NCI-H1436 treated with DMSO at 0.1 percent for 48 hours (cell line): ENCODE measurements at places on chromosomes 2 and 18.

GRCh38 chr2:184654945-184655344 lies 56.6 kb downstream of the ZNF804A start:
- no peak for DNase-seq

GRCh38 chr2:176130957-176131847 lies 1.7 kb downstream of the HOXD8 start:
- no peak for DNase-seq

GRCh38 chr2:226362980-226363379 lies 436.6 kb downstream of the IRS1 start:
- no peak for DNase-seq

DNA sequence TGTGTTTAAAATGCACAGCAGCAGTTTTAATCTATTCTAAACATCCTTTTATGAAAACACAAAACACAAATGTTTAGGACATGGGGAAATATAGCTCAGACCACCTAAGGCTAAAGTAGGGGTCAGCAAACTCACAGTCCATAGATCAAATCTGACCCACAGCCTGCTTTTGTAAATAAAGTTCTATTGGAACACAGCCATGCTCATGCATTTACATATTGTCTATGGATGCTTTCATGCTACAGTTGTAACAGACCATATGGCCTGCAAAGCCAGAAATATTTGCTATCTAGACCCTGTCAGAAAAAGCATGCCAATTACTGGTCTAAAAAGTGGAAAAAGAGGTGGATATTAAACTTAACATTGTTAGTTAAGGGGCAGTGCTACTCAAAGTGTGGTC lies 1105.4 kb upstream of the KLHL29 start:
- no peak for DNase-seq

DNA sequence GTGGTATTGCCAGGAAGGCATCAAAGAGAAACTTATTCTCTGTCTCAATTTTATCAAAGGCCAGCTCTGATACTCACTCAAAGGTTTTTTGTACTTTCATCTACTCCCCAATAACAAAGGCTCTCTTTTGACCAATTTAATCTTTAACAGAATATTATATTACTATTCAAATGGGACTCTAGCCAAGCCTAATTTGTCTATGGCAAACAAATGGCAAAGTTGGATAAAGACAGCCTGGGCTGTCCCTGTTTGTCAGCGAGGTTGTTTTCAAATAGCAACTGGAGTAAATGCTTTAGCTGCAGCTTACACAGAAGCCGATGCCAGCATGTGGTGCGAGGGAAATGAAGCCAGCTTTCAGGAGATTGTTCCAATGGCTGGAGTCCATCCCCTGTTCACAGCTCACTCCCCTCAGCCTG lies 80.1 kb upstream of the CTNNA2 start:
- no peak for DNase-seq

- DNase-seq, result no peak
Observed at GRCh38 chr2:14831458-14831857, 198.9 kb downstream of the LRATD1 start.

GRCh38 chr2:184877909-184878308 lies 279.6 kb downstream of the ZNF804A start:
- DNase-seq, result no peak

DNA sequence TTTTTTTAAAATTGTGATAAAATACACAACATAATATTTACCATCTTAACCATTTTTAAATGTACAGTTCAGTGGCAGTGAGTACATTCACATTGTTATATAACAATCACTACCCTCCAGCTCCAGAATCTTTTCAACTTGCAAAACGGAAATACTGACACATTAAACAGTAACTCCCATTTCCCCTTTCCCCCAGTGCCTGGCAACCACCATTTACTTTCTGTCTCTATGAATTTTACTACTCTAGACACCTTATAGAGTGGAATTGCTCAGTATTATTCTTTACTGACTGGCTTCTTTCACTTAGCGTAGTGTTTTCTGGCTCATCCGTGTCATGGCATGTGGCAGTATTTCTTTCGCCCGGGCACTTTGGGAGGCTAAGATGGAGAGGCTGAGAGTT lies 32.6 kb downstream of the FASTKD2 start:
- no peak for DNase-seq

DNA sequence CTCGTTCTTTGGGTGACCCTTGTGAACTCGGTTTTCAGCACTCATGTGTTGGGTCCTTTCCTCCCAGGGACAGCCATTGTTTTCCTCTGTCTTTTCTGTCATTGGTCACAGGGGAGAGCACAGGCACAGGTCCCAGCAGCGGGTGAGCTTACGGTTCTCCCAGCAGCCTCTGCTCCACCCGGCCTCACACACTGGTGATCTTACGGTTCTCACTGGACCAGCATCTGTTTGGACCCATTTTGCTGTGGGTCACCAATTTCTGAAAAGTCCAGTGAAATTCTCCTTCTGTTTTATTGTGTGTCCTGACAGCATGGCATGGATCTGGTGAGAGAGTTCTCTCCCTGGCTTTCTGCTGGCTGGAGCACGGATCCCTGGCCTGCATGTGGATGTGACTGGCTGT lies 49.8 kb upstream of the ANKRD62 start:
- DNase-seq, result no peak

DNA sequence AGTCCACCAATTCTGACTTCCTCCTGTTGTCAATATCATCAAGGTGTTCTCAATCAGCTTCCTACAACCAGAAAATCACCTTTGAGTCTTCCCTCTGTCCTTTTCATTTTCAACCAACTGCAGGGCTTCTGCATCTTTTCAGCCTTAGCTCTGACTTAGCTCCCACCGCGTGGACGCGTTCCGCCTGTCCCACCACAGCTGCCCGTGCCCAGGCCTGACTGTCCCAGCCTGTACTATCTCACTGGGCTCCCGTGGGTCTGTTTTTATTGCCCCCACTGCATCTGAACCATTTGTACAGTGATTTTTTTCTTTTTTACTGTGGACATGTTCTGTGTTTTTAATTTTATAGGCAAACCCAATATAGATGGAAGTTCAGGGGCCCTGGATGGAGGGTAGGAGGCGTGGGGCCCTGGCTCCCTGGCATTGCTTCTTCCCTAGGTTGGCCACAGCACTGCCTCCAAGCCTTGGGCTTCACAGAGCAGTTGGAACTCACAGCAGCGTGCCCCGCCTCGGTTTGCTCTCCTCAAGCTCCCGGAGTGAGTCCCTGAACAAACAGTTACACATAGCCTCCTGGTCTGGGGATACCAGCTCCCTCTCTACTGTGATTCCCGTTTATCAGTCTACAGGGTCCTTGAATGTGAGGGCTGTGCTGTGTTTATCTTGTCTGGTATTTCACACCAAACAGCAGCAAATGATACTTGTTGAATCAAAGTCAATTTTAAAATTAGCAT lies 280.6 kb upstream of the PXDN start:
- DNase-seq, result no peak

- peak; percentile 57 for DNase-seq
Observed at GRCh38 chr2:234500394-234501006, 3.6 kb upstream of the ARL4C start.

DNA sequence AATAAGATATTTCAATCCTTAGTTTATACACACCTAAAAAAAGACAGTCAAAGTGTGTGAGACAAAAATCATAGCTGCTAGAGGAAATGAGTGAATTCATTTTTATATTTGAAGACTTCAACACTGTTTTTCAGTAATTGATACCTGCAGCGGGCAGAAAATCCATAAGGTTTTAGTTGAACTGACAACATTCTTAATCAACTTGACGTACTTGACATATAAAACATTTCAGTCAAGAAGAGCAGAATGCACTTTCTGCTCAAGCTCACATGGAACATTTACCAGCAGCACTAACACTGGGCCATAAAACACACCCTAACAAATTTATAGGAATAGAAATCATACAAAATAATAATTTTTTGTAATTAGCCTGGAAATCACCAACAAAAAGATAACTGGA lies 959.6 kb upstream of the SOX11 start:
- no peak for DNase-seq

DNA sequence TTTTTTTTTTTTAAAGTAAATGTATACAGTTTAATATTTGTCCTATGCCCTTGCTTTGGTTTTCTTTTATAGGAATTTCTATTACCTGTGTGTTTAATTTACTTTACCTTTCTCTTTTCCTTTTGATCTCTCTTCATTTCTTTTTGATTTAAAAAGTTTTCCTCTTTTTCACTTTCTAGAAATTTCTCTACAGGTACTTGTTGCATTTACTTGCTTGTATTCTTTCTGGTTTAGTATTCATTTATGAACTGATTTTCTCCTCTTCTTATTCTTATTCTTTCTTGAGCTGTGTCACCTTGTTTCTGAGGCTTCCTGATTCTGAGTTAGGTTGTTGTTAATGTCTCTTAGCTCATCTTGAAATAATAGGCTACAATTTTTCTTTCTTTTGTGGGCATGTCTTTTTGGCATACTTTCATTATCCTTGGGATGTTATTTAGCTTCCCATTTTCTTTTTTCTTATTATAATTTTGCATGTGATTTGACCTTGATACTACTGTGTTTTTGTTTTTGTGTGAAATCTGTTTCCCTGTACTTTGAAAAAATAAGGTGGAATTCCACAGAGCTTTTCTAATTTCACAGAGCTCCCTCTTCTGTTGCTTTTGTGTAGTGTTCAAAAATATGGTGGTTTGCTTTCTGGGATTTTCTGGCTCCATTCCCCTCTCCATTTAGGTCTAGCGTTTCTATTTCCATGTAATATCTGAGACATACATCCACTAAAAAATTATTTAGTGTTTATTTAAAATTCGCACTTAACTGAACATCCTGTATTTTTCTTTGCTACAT lies 25.5 kb upstream of the ALMS1 start:
- DNase-seq, result no peak

DNA sequence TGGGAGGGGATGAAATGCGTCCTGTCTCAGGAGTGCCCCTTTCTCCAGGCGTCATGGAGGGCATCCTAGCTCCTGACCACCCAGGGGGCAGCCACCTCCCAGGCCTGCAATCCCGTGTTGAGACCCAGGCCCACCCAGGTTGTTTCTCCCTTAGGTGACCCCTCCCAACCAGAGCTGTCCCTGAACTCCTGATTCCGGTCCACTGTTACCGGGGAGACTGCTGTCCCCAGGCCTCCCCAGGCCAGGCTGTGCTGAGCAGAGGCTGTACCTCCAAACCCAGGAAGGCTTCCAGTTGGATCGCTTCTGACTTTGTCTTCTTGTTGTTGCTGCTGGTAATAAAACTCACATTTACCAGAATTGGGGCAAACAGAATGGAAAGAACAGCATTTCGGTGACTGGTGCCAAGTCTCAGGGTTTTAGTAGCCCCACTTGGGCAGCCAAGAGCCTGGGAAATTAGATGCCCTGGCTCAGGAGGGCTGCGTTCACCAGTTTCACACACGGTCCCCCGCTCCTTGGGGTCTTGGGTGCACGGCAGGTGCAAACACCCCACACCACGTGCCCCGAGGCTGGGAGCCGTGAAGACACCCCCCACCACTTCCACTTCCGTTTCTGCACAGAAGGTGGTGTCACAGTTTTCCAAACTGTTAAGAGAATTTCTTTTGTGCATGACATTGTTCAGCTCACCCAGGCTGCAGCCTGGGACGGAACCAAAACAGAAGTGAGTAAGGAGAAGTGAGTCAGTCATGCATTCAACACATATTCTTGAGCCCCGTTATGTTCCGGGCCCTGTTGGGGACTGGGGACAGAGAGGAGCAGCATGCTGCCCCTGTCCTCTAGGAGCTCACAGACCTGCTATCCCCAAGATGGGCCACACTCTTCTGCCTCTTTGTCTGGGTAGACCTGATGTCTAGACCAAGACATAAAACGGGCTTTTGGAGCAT lies 29.4 kb downstream of the ITM2C start:
- no peak for DNase-seq

GRCh38 chr2:170243118-170243837 lies 65.3 kb downstream of the MYO3B start:
- no peak for DNase-seq
